ENCODE measurements at places on chromosomes 4 and X.

GRCh38 chr4:105551965-105552746 lies at the start of gene ARHGEF38:
TSS of gene ARHGEF38 (plus strand) at chr4:105552620. CDS start at chr4:105552766, 146 bp downstream.
- H3K27me3 ChIP-seq = no peaks in the 10 kb centered on the region
- DNase-seq = no peak
- H3K4me3 ChIP-seq = no peak within 1 kb of the TSS
- H3K36me3 ChIP-seq = no peaks in the 10 kb centered on the region
- H3K27ac ChIP-seq = no peak within 1 kb of the TSS
- H3K4me1 ChIP-seq = no peaks in the 10 kb centered on the region

- H3K36me3 ChIP-seq = no peaks in the 10 kb centered on the region
- no peaks in the 10 kb centered on the region for H3K4me1 ChIP-seq
- H3K4me3 ChIP-seq = no peak overlapping the region
- no peak for DNase-seq
- no peak overlapping the region for H3K27ac ChIP-seq
These were observed 162.6 kb downstream of the INPP4B start for GRCh38 chr4:142683503-142683902.

DNA sequence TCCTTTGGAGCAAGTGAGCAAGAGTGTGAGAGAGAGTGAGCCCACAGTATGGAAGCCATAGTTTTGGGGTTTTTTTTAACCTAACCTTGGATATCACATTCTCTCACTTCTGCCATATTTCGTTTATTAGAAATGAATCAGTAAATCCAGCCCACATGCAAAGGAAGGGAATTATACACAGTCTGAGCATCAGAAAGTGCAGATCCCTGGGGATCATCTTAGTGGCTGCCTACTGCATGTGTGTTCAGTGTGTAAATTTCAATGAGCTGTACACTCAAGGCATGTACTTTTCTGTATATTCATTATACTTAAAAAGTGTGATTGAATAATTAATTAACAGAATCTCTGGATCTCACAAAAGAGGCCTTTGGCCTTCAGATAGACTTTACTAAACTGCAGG lies 133.8 kb upstream of the PRPS2 start:
- no peak overlapping the region for H3K27ac ChIP-seq
- no peaks in the 10 kb centered on the region for H3K36me3 ChIP-seq
- H3K4me3 ChIP-seq = no peak overlapping the region
- no peaks in the 10 kb centered on the region for H3K27me3 ChIP-seq

- H3K27me3 ChIP-seq = no peaks in the 10 kb centered on the region
- H3K27ac ChIP-seq = no peak overlapping the region
- peak; percentile 33 for DNase-seq
- H3K4me3 ChIP-seq = no peak overlapping the region
- no peaks in the 10 kb centered on the region for H3K4me1 ChIP-seq
These were observed 30.1 kb downstream of the NEIL3 start for GRCh38 chr4:177339477-177340374.

DNA sequence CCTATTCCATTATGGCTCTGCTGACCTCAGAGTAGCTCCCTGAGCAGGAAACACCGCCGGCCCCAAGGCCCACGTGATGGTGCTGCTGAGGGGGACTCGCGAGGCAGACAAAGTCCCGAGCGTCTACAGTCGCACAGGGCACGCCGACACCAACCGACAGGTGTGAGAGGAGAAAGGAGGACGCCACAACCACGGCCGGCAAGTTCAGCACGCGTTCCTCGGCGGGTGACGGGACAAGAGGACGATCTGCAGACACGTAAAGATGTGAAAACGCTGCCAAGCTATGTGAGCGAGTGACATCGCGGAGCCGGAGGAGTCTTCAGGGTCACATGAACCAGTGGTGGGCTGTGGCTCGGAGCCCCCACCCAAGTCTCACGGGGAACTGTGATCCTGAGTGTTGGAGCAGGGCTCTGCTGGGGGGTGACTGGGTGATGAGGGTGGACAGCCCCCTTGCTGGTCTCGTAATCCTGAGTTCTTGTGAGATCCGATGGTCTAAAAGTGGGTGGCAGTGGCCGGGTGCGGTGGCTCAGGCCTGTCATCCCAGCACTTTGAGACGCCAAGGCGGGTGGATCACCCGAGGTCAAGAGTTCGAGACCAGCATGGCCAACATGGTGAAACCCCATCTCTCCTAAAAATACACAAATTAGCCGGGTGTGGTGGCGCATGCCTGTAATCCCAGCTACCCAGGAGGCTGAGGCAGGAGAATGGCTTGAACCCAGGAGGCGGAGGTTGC lies 34.0 kb downstream of the PPP2R3B start:
- no peaks in the 10 kb centered on the region for H3K36me3 ChIP-seq
- H3K4me3 ChIP-seq = no peak overlapping the region
- H3K27ac ChIP-seq = no peak overlapping the region
- DNase-seq = no peak
- no peaks in the 10 kb centered on the region for H3K27me3 ChIP-seq

DNA sequence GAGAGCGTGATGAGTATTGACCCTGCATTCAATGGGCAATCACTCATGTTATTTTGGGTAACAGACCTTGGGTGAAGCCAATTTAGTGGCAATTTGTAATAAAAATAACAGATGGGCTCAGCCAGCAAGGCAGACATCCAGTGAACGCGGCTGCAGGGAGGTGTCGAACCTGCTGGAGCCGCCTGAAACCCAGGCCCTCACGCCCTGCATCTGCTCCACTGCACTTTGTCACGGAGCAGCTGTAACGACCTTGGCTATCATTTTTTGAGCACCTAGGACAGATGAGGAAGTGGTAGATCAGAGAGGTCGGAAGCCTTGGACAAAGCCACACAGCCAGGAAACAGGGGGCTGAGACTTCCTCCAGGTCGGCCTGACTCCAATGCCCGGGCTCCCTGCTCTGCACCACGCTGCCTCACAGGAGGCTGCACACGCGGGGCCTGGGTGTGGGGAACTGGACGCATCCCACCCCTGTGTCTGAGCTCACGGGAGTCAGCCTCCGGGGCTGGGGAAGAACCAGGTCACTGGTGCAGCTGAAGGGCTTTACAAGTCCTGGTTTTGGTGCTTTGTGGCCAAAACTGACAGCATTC lies 19.4 kb downstream of the HMX1 start:
- DNase-seq = no peak
- H3K36me3 ChIP-seq = no peaks in the 10 kb centered on the region
- no peak overlapping the region for H3K27ac ChIP-seq
- no peaks in the 10 kb centered on the region for H3K4me1 ChIP-seq
- H3K4me3 ChIP-seq = no peak overlapping the region
- H3K27me3 ChIP-seq = peaks cover 28% of the 10 kb centered on the region

DNA sequence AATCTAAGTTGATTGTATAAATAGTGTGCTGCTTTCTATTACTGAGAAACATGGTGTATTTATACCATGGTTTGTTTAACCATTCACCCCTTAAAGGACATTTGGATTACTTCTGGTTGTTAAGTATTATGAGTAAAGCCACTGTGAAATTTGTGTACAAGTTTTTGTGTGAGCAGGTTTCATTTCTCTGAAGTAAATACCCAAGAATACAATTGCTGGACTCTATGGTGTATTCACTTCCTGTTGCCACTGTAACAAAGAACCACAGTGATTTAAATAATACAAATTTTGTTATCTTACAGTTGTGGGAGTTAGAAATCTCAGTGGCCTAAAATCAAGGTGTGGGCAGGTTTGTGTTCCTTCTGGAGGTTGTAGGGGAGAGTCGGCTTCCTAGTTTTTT lies 869.6 kb downstream of the CCSER1 start:
- H3K4me3 ChIP-seq = no peak overlapping the region
- no peaks in the 10 kb centered on the region for H3K4me1 ChIP-seq
- no peak overlapping the region for H3K27ac ChIP-seq
- no peaks in the 10 kb centered on the region for H3K36me3 ChIP-seq

DNA sequence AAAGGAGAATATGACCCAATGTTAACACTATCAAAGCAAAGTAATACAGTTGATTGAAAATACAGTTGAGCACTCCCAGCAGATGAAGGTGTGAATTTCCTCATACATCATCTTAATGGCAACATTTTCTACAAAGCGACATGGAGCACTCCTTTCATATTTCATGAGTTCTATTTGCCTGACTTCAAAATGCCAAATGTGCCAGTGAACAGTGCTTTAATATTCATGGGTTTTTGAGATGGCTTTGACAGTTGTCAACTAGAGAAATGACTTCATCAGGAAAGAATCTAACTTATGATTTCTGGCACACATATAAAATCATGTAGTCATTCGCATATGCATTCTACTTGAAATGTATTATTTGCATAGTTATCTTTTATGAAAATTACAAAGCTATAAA lies 222.4 kb downstream of the GALNTL6 start:
- H3K4me3 ChIP-seq = no peak overlapping the region
- DNase-seq = no peak
- H3K27me3 ChIP-seq = no peaks in the 10 kb centered on the region
- H3K27ac ChIP-seq = no peak overlapping the region

GRCh38 chrX:153868576-153869472 lies 17.1 kb downstream of the L1CAM start:
- no peak overlapping the region for H3K27ac ChIP-seq
- H3K4me1 ChIP-seq = no peaks in the 10 kb centered on the region
- no peaks in the 10 kb centered on the region for H3K27me3 ChIP-seq
- no peak for DNase-seq
- no peaks in the 10 kb centered on the region for H3K36me3 ChIP-seq

- H3K36me3 ChIP-seq = no peaks in the 10 kb centered on the region
- no peaks in the 10 kb centered on the region for H3K27me3 ChIP-seq
- DNase-seq = no peak
- H3K4me3 ChIP-seq = no peak overlapping the region
- H3K4me1 ChIP-seq = no peaks in the 10 kb centered on the region
These were observed 317.9 kb downstream of the OPHN1 start for GRCh38 chrX:68115371-68115770.

GRCh38 chr4:152850377-152850776 lies 70.6 kb downstream of the ARFIP1 start:
- no peaks in the 10 kb centered on the region for H3K27me3 ChIP-seq
- H3K27ac ChIP-seq = peak overlapping the region; percentile 86
- DNase-seq = peak; percentile 77
- peak overlapping the region; percentile 7 for H3K4me3 ChIP-seq
- H3K4me1 ChIP-seq = peaks cover 21% of the 10 kb centered on the region

GRCh38 chrX:39854772-39855747 lies 242.7 kb downstream of the BCOR start:
- H3K36me3 ChIP-seq = no peaks in the 10 kb centered on the region
- no peaks in the 10 kb centered on the region for H3K27me3 ChIP-seq
- H3K27ac ChIP-seq = peak overlapping the region; percentile 82
- peaks cover 22% of the 10 kb centered on the region for H3K4me1 ChIP-seq
- H3K4me3 ChIP-seq = no peak overlapping the region

GRCh38 chr4:48827622-48828021 lies 3.3 kb upstream of the OCIAD1 start:
- no peak for DNase-seq
- H3K36me3 ChIP-seq = no peaks in the 10 kb centered on the region
- H3K4me1 ChIP-seq = peaks cover 13% of the 10 kb centered on the region
- H3K27me3 ChIP-seq = no peaks in the 10 kb centered on the region
- H3K4me3 ChIP-seq = no peak overlapping the region

GRCh38 chr4:80173841-80174240 lies 23.5 kb upstream of the PRDM8 start:
- H3K36me3 ChIP-seq = no peaks in the 10 kb centered on the region
- H3K27me3 ChIP-seq = no peaks in the 10 kb centered on the region
- DNase-seq = no peak
- H3K27ac ChIP-seq = peak overlapping the region; percentile 74
- H3K4me1 ChIP-seq = peaks cover 41% of the 10 kb centered on the region

- no peaks in the 10 kb centered on the region for H3K4me1 ChIP-seq
- no peak overlapping the region for H3K27ac ChIP-seq
- no peak overlapping the region for H3K4me3 ChIP-seq
- H3K27me3 ChIP-seq = no peaks in the 10 kb centered on the region
- no peaks in the 10 kb centered on the region for H3K36me3 ChIP-seq
- DNase-seq = no peak
These were observed 165.8 kb downstream of the NSUN7 start for GRCh38 chr4:40915318-40916217.

- no peak overlapping the region for H3K4me3 ChIP-seq
- no peaks in the 10 kb centered on the region for H3K36me3 ChIP-seq
- H3K27ac ChIP-seq = no peak overlapping the region
- DNase-seq = no peak
- no peaks in the 10 kb centered on the region for H3K4me1 ChIP-seq
These were observed 30.0 kb upstream of the GPR173 start for GRCh38 chrX:53018627-53019026.

- no peak overlapping the region for H3K27ac ChIP-seq
- no peak for DNase-seq
- H3K4me3 ChIP-seq = no peak overlapping the region
- no peaks in the 10 kb centered on the region for H3K4me1 ChIP-seq
- H3K36me3 ChIP-seq = no peaks in the 10 kb centered on the region
- H3K27me3 ChIP-seq = no peaks in the 10 kb centered on the region
These were observed 10.0 kb upstream of the PSAPL1 start for GRCh38 chr4:7444731-7445130.

- no peak overlapping the region for H3K4me3 ChIP-seq
- no peak overlapping the region for H3K27ac ChIP-seq
- H3K27me3 ChIP-seq = no peaks in the 10 kb centered on the region
- no peak for DNase-seq
- no peaks in the 10 kb centered on the region for H3K4me1 ChIP-seq
These were observed 51.1 kb upstream of the UNC5C start for GRCh38 chr4:95599777-95600400.

DNA sequence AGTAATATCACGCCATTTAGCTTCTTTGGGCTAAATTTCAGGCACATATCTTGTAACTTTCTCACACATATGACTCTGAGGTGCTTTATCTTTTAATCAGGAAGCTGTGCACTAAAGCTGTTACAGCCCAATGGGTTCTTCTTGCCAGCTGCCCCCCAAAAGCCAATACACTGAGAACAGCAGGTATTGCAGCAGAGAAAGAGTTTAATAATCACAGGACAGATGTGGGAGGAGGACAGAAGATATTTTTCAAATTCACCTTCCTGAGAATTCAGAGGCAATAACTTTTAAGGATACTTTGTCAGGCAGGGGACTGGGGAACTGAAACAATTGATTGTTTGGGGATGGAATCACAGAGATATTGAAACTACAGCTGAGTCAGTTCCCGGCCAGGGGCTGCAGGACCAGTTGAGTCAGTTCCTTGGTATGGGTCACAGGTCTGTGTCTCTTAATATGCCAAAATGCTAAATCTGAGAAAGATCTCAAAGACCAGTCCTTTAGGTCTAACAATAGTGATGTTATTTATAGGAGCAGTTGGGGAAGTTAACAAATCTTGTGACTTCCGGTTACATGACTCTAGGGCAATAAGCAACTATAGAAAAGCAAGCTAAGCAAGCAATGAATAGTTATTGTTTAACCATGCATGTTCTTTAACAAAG lies 28.1 kb downstream of the DDIT4L start:
- H3K27me3 ChIP-seq = no peaks in the 10 kb centered on the region
- H3K4me3 ChIP-seq = no peak overlapping the region
- no peaks in the 10 kb centered on the region for H3K36me3 ChIP-seq
- H3K27ac ChIP-seq = no peak overlapping the region
- H3K4me1 ChIP-seq = peaks cover 5% of the 10 kb centered on the region
- no peak for DNase-seq

- H3K27me3 ChIP-seq = peaks cover 4% of the 10 kb centered on the region
- H3K4me1 ChIP-seq = no peaks in the 10 kb centered on the region
- no peaks in the 10 kb centered on the region for H3K36me3 ChIP-seq
- no peak for DNase-seq
- H3K4me3 ChIP-seq = no peak overlapping the region
These were observed 7.2 kb upstream of the DDX60L start for GRCh38 chr4:168487282-168488035.
